Naive B cell (primary cell): ENCODE measurements at places on chromosomes 2 and 18.

GRCh38 chr2:70627211-70627898 is 73.7 kb upstream of the TGFA start:
- no peak for DNase-seq

DNA sequence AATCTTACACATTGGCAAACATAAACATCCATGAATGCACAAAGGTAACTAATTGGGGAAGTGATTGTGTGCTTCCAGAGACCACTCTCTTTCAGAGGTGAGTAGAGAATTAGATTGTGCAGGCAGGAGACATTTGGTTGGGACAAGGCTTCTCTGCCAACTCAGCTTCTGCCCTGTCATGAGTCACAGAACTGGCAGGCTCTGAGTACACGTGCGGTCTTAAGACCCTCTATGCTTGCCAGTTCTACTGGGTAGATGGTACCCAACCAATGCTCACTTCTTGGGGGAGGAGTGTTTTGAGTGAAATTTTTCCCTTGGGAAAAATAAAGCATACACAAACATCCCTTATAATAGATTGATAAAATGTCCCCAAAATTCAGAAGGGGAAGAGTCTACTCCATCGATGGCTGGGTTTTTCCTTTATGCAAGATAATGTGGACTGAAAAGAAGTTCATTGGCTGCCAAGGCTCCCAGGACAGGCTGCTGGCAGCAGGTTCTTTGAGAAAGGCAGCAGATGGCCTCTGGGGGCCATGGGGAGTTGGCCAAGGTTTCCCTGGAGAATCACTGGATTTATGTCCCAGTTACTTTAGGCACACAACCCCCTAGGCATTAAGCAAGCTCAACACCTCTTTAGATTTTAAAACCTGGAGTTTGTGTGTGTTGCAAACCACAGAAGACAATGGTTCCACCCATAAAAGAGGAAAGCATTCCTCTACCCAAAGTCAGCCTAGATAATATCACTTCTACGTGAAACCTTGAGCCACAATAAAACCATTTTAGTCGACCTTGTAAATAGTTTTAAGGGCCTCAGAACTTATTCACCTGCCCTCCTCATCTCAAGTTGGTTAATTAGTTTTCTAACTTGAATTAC is 417.0 kb downstream of the TXNL1 start:
- no peak for DNase-seq

DNA sequence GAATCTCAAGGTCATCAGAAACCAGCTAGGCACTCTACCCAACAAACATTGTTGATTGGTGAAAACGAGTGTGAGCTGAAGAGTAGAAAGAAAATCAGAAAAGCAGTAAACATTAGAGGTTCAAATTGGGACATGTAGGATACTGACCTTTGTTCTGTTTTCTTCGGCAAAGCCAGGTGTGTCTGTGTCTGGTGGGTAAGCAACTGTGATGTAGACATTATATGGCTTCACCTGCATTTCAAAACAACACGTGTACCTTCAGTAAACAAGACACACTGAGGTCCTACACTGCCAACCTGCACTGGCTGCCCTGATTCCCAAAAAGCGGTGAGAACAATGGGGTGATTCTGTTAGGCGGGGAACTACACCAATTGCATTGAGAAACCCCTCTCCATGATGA is 22.7 kb downstream of the KDSR start:
- no peak for DNase-seq

DNA sequence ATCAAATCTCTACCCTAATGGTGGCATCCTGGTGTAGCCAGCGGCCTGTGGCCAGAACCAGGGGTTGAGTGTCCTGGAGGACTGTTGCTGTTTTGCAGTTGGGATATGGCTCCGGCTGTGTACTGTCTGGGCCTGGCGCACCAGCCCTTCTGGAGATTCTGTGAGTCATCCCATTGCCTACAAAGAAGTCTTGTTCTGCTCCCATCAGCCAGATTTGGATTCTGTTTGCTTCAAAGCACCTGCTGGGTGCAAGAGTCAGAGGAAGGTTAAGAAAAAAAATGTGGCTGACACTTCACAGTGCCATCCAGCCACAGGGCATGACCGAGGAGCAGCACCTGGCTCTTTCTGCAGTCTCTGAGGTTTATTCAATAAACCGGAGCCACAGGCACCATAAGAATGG is 41.0 kb upstream of the ASAP2 start:
- DNase-seq: no peak
